AG10803 (cell line): ENCODE measurements at places on chromosomes 7 and 10.

DNA sequence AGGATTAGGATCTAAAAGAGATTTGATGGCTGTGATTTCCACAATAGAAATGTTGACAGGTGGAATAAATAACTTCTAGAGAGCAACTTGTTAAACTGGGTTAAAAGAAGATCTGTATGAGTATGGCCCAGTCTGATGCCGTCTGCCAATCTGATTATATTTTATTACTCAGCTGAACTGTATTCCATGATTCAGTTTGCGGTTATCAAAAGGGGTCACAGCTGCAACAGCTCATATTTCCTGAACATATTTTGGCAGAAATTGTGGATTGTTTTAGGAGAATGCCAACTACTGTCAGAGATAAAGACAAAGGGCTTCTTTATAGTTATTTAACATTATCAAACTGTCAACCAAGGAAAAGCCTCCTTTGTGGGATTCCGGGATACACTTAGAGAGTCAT lies 244.8 kb upstream of the MINDY3 start:
- DNase-seq: no peak

DNA sequence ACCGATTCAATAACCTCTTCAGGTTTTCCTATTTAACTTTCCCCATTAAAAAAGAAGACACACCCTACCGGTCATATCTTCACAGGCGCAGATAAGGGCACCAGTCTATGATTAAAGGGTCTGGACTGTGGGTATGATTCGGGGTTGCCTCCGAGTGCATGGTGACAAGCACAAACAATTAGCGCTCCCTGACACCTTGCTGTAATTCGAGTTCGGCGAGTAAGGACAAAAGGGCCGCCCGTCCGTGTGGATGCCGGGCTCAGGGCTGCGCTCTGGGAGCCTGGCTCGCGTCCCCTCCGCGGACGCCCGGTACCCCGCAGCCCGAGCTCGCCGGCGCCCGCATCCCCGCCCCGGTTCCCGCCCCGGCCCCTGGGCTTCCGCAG lies 111.9 kb upstream of the RHEB start:
- no peak for DNase-seq

- no peak for DNase-seq
Observed at GRCh38 chr10:43707770-43708169, 59.1 kb upstream of the ZNF32 start.

GRCh38 chr7:65225422-65226006 lies 148.1 kb upstream of the ZNF92 start:
- DNase-seq: no peak

DNA sequence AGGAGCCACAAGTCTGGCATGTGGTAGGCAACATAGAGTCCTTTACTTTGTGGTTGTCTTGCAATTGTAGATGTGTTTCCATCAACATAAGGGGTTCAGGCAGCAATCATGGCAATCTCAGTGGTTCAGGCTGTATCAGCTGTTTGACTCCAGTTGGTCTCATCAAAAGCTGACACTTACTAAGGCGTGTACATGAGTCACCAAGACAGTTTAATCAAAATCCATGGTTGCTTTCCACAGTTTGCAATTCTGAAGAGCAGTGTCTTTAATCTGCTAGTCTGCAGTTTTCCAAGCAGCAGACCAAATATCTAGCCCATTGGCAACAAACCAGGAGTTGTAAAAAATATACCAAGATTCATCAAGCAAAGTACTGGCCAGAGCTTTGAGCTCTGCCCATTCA lies 210.2 kb downstream of the MDFIC start:
- DNase-seq: no peak

- DNase-seq: peak; percentile 82
Observed at GRCh38 chr7:130278860-130279259, 12.2 kb downstream of the CPA2 start.

- DNase-seq: peak; percentile 79
Observed at GRCh38 chr7:901388-902154, 25.2 kb downstream of the GET4 start.

GRCh38 chr7:32507414-32507813 lies 12.1 kb downstream of the AVL9 start:
- peak; percentile 67 for DNase-seq

DNA sequence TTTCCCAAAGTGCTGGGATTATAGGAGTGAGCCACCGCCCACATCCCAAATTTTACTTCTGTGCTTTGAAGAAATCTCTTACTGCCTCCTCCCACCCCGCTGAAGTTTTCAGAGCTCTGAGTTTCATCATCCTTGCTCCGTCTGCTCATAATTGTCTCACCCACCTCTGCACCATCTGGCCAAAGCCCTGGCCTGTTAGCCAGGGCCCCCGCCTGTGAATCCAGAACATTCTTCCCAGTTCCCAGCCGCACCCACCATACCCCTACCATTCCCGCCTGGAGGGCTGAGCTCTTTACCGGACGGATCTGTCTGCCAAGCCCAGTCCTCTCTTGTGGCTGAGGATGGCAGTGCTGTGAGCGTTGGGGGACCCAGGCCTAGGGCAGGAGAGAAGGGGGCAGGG lies 14.5 kb downstream of the SSC4D start:
- DNase-seq: peak; percentile 19

DNA sequence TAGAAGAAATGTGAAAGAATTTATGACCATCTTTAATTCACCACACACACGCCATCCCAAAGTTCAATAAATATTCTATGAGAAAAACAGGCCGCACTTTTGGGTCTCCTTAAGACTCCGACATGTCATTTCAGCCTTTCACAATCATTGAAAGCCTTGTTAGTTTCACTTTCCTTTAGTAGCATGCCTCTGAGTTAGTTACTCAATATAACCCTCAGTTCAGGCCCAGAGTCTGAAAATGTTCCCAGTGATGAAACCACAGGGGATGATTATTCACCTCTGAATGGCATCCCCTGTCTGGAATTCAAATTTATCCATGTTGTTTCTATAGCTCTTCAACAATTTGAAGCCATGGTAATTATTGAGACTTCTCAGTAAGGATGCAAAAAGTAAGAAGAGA lies 278.1 kb upstream of the NRP1 start:
- DNase-seq: peak; percentile 87

GRCh38 chr7:3277604-3278572 lies 23.2 kb upstream of the SDK1 start:
- DNase-seq: no peak

DNA sequence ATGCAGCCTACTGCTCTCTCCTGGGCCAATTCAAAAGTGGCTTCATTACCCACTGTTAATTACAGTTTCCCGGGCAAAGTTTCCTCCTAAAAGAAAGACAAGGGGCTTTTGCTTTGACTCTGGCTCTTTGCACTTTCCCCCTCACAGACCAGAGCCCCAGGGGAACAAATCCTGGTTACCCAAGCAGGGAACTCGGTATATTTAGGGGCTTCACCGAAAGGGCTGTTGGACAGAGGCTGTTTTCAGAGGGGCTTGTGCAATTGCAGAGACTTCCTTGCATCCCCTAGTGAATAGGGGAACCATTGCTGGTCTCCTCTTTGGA lies 7.0 kb downstream of the CPA1 start:
- no peak for DNase-seq

GRCh38 chr10:341081-341740 lies 206.0 kb downstream of the ZMYND11 start:
- DNase-seq: no peak

DNA sequence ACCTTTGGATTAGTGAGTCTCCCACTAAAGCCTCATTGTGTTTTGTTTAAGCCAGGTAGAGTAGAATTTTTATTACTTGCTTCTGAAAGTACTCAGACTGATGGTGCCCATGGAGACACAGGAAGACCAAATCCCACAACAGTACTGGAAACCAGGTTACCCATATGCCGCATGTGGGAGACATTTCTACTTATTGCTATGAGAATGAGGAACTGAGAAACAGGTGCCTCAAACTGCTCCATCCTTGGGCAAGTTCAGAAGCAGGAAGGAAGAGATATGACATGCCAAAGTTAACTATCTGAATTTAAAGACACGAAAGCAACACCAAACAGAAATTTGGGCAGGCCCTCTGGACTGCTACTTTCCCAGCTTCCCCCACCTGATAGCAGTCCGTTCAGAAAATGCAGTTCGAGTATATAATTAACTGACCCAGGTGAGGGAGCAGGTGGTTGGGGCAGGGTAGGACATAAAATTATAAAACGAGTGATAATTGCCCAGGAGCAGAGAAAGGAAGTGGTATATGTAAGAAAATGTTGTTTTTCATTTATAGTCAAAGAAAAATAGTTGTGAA lies 382.3 kb upstream of the MTPN start:
- DNase-seq: no peak

DNA sequence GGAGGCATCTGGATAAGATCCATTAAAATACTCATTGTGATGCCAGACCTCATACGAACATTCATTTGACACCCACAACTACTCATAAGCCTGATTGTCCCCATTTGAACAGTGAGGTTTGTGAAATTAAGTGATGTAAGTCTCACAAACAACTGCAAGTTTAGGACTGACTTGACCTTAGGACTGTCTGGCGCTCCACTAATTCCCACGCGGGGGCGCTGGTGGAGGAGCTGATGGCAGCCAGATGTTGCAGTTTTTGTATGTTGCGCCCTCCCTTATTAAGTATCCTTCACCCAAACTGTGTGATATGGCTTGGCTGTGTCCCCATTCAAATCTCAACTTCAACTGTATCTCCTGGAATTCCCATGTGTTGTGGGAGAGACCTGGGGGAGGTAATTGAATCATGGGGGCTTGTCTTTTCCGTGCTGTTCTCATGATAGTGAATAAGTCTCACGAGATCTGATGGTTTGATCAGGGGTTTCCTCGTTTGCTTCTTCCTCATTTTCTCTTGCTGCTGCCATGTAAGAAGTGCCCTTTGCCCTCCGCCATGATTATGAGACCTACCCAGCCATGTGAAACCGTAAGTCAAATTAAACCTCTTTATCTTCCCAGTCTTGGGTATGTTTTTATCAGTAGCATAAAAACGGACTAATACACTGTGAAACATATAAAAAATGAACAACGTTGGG lies 20.3 kb upstream of the TIAL1 start:
- peak; percentile 71 for DNase-seq

GRCh38 chr7:127347567-127348246 lies 44.8 kb downstream of the ZNF800 start:
- peak; percentile 60 for DNase-seq

- DNase-seq: no peak
Observed at GRCh38 chr7:134831862-134832261, 52.4 kb downstream of the CALD1 start.

DNA sequence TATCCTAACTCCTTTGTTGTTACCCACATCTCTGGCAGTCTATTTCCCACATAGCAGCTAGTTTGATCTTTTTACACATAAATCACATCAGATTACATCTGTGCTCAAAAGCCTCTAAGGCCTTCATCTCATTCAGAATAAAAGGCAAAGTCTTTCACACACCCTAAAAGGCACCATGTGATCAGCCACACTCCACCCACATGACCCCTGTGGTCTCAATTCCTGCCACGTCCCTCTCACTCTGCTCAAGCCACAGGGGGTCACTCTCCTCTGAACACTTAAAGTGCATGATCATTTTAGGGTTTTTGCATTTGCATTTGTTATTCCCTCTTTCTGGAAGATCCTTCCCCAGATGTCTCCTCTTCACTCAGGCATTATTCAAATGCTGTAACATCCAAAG lies 30.8 kb downstream of the ELAPOR2 start:
- DNase-seq: no peak

- DNase-seq: peak; percentile 91
Observed at GRCh38 chr10:62050893-62051433, 149.5 kb downstream of the ARID5B start.

DNA sequence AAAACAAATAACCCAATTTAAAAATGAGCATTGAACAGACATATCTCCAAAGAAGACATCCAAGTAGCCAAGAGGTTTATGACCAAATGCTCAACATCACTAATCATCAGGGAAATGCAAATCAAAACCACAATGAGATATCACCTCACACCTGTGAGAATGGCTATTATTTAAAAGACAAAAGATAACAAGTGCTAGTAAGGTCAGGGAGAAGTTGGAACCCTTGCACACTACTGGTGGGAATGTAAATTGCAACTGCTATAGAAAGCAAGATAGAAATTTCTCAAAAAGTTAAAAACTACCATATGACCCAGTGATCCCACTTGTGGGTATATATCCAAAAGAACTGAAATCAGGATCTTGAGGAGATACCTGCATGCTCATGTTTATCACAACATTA lies 49.5 kb downstream of the SGMS1 start:
- no peak for DNase-seq

DNA sequence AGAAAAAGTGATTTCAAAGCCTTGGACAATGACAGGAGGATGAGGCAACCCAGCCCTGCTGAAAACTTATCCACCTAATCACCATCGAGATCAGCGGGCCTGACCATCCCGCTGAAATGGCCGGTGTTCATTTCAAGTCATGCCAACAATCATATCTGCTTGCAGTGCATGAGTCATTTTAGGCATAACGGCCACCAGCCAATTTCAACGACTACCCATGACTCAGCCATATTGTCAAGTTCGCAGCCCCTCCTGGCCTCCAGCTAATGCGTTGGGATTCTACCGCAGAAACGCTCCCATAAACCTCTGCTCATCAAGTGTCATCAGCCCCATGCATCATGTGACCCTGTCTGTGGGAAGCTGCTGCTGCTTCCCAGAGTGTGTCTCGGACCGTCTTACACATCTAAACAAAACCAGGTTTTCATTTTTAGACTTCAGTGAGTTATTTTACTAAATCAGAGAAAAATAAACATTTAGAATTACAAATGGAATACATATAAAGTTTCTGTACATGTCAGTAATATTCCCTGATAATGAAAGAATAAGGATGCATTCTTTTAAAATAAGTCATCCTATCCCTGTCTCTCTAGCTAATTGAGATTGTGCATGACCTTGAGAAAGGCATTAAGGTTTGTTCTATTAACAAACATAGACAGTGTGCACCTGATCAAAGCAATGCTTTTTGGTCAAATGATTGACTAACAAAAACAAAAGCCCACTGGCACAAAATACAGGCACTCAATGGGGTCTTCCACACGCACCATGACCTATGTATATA lies 188.9 kb downstream of the ADAM12 start:
- peak; percentile 87 for DNase-seq

DNA sequence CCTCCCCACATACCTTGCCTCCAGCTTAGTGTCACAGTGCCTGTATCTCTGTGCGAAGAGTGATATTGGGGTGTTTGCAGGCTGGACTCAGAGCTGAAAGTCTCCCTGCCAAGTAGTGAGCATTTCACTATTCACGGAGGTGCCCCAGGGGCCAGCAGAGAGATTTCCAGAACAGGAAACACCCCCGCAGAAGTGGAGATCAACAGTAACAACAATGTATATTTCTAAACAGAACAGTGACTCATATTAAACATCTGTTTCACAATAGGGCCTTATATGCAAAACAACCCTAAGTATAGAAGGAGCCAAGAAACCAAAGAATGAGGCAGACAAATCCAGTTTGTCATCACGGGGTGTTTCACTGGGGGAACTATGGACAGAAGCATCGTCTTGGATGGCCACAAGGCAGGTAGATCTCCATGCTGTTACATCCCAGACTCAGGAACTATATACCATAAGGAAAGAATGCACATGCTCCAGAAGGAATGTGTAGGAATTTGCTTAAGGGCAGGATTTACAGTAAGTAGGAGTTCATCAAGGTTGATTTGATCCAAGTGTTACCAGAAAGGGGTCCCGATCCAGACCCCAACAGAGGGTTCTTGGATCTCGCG lies 29.3 kb upstream of the CCL24 start:
- DNase-seq: peak; percentile 87
